Left colon (tissue), 2 donors: ENCODE measurements at places on chromosomes 11 and 22. TPM values are rescaled to one million over a fixed set of nuclear protein-coding genes. Genes with fewer than 3 reads are reported as not detected.

Gene OMP
- 11.9 TPM for total RNA-seq

Gene PUS3
- 4.7 TPM for total RNA-seq

Gene INS
- 1.3 TPM for total RNA-seq

GRCh38 chr22:17268501-17269223, 49.4 kb upstream of the ADA2 start:
- peak; percentile 17 for DNase-seq

GRCh38 chr11:61587951-61588727, 7.3 kb upstream of the SYT7 start:
- peak; percentile 78 for DNase-seq

GRCh38 chr11:106043540-106043939, 21.5 kb upstream of the MSANTD4 start:
- DNase-seq = no peak

GRCh38 chr11:77747381-77747969, 73.0 kb downstream of the RSF1 start:
- no peak for DNase-seq
